ENCODE measurements at places on chromosomes 3 and 15.

GRCh38 chr3:58833491-58833890 is 166.9 kb upstream of the FAM3D start:
- no peak for DNase-seq

- no peak for DNase-seq
These were observed 230.9 kb upstream of the EIF1B start for GRCh38 chr3:40078590-40078989.

DNA sequence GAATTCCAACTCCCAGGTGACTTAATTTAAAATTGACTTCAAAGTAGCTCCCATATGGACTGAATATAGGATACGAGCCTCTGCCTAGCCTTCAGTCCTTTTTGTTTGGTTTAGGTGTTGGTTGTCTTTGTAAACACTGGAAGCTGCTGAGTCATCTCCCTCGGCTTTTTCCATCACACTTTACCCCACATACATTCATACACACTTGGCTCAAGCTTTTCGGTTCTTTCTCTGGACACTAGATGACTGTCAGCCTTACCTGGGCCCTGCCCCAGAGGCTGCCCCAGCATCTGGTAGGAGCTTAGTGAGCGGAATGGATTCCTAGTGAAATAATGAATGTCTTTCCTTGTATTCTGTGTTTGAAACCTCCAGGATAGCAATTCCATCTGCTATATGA is 201.5 kb upstream of the IL12A start:
- no peak for DNase-seq

GRCh38 chr3:67389176-67389575 is 265.2 kb downstream of the SUCLG2 start:
- DNase-seq = no peak

- no peak for DNase-seq
These were observed 2.2 kb downstream of the SMAD6 start for GRCh38 chr15:66704019-66704802.

- peak; percentile 20 for DNase-seq
These were observed 70.8 kb upstream of the ZBTB20 start for GRCh38 chr3:115217678-115218451.
